Neuronal stem cell (in vitro differentiated cells): ENCODE measurements at places on chromosomes 5 and 9.

- DNase-seq: no peak
Measured at GRCh38 chr9:123784518-123784917, 145.4 kb downstream of the DENND1A start.

DNA sequence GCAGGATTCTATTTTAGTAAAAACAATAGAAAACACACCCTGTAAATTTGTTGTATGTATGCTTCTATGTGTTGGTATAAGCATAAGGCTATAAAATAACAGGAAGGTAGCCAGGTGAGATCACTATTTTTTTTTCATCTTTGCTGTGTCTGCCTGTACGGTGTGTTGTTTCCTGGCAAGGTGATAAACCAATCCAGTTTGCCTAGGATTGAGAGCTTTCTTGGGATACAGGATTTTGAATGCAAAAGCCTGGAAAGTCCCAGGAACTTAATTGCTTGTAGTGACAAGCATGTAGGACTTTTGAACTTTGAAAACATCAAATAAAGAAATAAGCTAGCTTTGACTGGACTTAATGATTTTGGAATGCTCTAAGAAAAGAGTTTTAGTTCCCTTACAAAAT lies 83.3 kb upstream of the RORB start:
- DNase-seq: no peak

DNA sequence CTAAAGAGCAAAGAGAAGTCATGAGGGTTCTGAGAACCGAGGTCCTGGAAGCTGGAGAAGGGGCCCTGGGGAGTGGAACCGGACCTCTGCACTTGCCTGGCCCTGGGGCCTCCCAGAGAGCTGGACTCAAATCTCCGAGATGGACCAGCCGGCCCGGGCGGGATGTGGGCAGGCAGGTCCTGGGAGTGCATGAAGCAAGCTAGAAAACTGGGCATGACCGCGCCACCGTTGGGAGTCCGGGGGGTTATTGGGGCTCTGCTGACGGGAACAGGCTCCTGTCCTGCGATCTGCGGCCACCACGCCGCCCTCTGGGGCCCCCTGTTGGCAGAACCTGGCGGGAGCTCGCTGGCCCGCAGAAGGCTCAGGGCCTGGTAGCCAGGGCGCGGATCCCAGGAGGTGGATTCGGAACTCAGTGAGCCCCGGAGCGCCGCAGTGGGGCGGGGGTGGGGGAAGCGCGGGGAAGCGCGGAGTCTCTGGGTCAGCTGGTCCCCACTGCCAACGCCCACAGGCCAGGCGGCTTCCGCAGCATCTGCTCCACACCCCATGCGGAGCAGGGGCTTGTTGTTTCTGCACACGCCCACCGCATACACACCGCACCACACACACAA lies 150.6 kb downstream of the ERCC6L2 start:
- DNase-seq: peak; percentile 49

- no peak for DNase-seq
Measured at GRCh38 chr5:89300426-89300970, 417.5 kb upstream of the MEF2C start.

DNA sequence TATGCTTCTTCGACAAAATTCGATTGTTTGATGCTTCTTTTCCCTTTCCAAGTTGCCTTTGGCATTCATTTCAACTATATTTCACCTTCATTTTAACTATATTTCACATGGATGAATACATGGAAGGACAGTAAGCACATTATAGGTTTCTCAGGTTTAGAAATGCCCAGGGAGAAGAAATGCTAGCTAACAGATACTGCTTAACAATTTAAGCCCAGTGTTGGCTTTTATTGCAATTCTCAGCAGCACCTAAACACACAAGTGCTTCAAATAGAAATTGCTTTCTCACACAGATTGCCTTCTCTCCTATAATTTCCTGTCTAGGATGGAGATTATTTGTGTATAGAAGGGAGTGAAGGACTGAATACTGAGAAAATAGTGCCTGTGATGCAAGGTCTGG lies 30.2 kb upstream of the SMC5 start:
- no peak for DNase-seq

DNA sequence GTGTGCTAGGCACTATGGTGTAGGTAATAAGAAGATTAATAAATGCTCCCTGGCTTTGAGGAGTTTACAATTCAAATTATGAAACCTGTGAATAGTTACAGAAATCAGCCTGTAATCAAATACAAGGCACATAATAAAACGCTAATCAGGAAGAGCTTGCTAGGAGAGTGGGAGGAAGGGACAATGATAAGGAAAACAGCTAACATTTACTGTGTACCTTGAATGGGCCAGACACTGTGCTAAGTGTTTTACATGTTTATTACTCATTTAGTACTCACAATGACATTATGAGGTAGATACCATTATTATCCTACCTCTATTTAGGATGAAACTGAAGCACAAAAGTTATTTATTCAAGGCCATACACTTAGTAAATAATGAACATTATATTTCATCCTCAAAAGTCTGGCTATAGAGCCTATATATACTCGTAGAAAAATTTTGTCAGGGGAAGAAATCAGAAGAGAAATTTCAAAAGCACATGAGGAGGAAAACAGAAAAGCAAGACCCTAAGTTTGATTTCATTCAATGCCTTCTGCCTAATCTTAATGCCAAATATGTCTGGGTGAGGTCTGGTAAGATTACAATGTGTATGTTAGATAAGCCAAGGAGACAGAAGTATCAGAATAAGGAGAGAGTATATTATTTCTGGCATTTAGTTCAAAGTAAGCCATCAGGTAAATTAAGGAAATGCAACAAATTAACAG lies 35.9 kb downstream of the AFF4 start:
- DNase-seq: no peak

- DNase-seq: no peak
Measured at GRCh38 chr9:85172001-85172978, 502.8 kb downstream of the NTRK2 start.

GRCh38 chr5:65120371-65120967 lies 351.7 kb downstream of the CWC27 start:
- DNase-seq: no peak

DNA sequence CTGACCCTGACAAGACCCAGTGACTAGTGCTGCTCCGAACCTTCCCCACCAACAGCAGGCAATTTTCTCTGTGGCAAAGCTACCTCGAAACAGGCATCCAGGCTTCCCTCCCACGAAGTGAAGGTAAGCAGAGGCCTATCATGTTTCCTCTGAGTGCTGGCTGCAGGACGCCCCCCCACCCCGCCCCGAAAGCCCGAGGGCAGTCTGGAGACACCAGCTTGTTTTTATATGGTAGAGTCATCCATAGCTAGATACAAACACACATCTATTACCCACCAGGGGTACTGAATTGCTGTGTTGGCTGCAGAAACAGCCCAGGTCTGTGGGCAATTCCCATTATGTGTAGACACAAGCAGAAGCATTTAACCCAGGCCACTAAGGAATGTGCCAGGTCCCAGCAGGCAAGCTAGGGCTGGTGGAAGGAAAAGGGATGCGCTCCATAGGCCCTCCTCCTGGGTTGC lies 40.4 kb downstream of the LIX1 start:
- no peak for DNase-seq

DNA sequence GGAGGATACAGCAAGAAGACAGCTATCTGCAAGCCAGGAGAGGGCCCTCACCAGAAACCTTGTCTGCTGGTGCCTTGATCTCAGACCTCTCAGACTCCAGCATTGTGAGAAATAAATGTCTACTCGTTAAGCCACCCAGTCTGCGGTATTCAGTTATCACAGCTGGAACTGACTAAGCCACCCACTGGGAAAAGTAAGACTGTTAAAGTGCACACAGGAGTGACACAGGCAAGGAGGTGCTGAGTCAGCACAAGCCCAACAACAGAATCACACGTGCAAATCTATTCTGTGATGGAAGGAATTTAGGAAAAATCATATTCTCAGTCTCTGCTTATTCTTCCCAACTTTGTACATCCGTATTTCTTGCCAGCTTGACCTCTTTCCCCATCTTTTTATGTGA lies 200.0 kb downstream of the NR2F1-AS1 start:
- no peak for DNase-seq

GRCh38 chr5:154271466-154271865 lies 80.9 kb downstream of the GALNT10 start:
- DNase-seq: no peak
